ENCODE measurements at places on chromosomes 16 and 17.

- no peak for DNase-seq
Measured at GRCh38 chr17:77564278-77564920, 394.1 kb upstream of the TNRC6C start.

GRCh38 chr17:8618825-8619224, 11.7 kb downstream of the MYH10 start:
- no peak for DNase-seq

- DNase-seq = no peak
Measured at GRCh38 chr16:77374384-77374783, 60.5 kb downstream of the ADAMTS18 start.

GRCh38 chr16:9126609-9127008, 35.2 kb downstream of the HAPSTR1 start:
- no peak for DNase-seq

DNA sequence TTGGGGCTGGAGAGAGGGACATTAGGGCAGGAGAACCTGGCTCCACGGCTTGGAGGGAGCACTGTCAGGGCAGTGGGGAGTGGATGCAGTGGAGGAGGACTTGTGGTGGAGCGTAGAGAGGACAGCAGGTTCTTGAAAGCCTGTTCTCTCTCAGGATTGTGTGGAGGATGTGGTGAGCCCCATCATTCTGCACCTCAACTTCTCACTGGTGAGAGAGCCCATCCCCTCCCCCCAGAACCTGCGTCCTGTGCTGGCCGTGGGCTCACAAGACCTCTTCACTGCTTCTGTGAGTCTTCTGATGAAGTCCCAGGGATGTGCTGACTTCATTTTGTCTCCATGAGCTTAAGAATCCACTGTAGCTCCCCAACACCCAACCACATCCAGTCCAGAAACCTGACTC, 13.5 kb downstream of the COX6A2 start:
- no peak for DNase-seq

DNA sequence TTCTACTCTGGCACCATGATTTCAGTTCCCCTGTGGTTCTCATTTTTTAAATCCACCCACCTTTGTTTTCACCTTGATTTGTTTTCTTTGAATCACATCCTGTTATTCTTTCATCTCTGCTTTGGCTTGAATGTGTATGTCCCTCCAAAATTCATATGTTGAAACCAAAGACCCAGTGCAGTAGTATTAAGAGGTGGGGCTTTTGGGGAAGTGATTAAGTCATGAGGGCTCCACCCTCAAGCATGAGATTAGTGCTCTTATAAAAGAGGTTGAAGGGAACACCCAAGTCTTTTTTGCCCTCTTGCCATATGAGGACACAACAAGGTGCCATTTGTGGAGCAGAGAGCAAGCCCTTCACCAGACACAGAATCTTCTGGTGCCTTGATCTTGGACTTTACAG, 382.3 kb downstream of the SLC39A11 start:
- DNase-seq = no peak

- DNase-seq = no peak
Measured at GRCh38 chr17:61405686-61406536, 6.3 kb downstream of the TBX2 start.

Data from CD4-positive, alpha-beta T cell treated with Interleukin-6 at 100 ng/mL for 8 hours (primary cell).